ENCODE measurements at places on chromosomes 12 and 14.

DNA sequence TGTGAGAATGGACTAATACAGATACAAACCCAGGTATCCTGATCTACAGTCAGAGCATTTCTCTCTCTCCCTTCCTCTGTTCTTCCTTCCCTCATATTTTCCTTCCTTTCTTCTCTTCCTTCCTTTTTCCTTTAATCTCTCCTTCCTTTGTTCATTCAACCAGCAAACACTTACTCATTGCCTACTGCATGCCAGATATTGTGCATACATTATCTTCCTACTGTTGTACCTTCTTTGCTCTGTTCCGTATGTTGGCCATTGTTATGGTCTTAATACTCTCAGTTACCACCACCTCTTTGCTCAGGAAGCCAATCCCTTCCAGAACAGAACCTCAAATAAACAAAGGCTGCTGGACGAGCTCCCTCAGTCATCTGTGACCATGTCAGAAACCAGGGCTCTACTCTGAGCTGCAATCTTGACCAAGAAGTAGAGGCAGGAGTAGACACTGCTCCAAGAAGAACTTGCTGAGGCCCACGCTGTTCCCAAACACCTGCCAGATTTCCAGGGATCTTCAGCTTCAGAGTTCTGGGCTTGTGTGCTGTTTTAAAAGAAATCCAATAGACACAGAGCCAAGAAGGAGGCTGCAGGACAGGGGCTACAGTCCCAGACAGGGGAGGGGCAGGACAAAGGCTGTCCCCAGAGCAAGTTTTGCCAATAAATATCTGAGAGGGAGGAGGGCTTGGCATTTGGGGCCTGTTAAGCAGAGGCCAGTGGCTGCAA lies 526.7 kb upstream of the TBX3 start:
- DNase-seq, result no peak

DNA sequence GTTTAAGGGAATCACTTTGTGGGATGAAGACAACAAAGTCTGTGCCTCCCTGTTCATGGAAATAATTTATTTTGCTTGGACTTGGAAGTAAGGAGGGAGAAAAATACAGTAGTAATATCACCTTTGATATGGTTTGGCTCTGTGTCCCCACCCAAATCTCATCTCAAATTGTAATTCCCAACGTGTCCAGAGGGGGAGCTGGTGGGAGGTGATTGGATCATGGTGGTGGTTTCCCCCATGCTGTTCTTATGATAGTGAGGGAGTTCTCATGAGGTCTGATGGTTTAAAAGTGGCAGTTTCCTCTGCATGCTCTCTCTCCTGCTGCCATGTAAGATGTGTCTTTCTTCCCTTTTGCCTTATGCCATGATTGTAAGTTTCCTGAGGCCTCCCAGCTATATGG lies 460.7 kb downstream of the NOVA1 start:
- DNase-seq, result no peak

DNA sequence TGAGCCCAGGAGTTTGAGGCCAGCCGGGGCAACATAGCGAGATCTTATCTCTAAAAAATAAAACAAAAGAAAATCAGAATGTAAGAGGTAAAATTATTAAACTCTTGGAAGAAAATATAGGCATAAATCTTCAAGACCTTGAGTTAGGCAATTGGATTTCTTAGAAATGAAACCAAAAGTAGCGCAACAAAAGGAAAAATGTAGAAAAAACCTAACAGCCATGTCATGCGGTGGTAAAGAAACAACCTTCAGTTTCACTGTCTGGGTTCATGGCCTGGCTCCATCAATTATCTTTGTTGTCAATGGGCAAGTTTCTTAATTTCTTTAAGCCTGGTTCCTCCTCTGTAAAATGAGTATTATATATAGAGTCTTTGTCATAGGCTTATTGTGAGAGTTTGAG lies 5.6 kb upstream of the GCH1 start:
- DNase-seq, result no peak

DNA sequence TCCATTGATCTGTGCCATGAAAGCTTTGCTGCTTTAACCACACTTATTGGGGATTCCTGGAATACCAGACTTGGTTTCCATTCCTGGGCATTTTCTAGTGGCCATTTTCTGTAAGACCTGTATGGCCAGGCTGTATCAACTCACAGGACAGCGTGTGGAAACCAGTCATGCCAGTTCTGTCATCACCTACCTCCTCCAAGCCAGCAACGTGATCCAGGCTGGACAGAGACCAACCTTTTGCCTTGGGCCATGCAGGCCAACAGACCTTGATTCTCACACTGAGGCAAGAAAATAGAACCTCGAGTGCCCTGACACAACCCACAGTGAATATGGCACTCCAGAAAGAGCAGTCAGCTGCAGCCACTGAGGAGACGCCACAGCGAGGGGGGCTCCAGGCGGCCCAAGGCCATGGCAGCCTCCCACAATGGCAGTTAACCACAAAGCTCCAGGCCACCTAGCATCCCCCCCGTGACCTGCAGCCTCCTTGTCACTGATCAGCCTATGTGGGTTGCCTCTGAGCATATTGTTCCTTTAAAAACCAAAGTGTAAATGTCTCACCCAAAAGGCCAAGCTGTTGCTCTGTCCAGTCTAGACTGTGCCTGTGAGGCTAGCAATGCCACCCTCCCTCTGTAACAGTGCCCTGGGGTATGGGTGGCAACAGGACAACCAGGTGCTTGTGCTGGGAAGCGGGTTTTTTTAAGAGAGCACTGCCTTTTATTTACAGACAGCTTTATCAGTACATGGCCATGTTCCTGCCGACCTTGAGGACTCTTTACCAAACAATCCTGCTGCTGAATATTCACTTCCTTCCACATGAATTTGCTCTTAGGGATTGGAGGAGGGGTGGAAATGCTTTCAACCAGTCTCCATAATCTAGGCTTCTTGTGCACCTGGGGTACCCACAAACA lies 168.7 kb upstream of the HIF1A start:
- DNase-seq, result no peak

DNA sequence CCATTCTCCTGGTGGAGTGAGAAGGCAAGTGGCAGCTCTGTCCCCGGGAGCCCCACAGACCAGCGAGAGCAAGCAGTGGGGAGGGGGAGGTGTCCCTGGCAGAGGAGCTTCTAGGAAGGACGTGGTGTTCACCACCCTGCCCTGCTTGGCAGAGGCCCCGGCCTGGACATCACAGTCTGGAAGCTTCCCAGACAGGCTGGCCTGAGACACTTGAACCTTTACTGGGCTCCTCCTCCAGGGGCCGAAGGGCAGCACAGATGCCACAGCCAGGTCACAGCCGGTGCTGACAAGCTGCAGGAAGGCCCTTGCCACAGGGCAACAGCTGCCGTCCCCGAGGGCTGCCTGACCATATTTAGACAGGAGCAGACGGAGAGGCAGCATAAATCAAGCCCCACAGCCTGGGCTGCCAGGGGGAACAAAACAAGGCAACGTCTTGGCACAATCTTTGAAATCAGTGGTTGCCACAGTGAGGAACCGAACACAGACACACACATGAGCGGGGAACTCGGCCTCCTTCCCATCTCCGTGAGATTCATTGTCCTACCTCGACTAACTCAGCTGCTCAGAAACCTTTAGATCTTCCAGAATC lies 28.5 kb downstream of the PRIMA1 start:
- DNase-seq, result peak; percentile 94

- DNase-seq, result no peak
Measured at GRCh38 chr12:106084014-106084671, 54.6 kb downstream of the NUAK1 start.

DNA sequence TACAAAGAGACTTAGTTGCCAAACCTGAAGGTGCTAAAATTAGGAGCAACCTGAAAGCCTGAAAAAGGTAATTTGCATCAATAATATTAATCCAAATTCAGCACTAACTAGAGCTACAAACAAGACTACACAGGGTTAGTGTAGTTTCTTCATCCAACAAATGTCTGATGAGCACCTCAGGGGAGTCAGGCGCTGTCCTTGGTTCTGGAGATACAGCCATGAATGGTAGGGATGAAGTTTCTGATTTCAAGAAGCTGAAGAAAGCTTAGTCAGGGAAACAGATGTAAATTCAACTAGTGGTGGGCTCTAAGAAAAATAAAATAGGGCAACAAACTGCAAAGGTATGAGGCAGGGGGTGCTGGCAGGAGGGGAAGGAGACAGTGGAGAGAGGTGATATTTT lies 266.3 kb downstream of the GLT1D1 start:
- DNase-seq, result no peak

DNA sequence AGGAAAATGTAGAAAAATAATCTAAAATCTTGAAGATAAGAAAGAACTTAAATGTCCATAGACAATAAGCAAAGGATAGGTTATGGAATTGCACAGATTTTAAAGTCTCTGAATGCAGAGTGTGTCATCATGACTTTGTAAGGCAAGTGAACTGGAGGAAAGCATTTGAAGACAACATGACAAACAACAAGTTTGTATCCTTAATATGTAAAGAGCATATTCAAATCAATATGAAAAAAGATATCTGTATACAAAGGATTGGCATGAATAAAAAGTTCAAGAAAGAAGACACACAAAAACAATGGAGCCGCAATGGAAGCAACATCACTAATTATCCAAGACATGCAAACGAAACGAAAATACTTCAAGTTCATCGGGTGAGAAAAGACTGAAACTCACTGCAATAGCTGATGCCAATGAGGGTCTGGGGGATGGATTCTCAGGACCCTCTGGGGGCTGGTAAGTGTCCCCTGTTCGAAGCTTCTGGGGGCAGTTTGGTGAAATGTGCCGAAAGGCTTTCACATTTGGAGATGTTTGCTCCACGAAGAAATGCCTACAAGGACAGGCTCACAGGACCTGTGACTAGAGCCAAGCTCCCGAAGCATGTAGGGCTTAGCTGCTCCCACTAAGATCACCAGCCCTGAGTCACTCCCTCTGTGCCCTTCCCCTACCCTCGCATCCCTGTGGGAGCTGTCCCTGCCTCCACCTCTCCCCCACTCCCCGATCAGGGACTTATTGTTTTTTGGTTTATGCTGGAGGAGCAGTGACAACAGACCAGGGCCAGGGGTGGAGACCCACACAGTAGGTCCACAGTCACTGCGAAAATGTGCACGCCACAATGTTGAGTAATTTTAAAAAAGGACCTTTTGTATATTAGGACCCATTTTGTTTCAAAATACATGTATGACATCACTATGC lies 345.7 kb upstream of the SFSWAP start:
- no peak for DNase-seq

- no peak for DNase-seq
Measured at GRCh38 chr14:30223385-30223785, 295.7 kb upstream of the PRKD1 start.

- no peak for DNase-seq
Measured at GRCh38 chr14:56660677-56661389, 81.2 kb downstream of the TMEM260 start.

GRCh38 chr14:24310646-24311604 lies at the start of gene LTB4R:
TSS of gene LTB4R (plus strand) at chr14:24311502. CDS start at chr14:24315652, 4,150 bp downstream.
- no peak for DNase-seq

DNA sequence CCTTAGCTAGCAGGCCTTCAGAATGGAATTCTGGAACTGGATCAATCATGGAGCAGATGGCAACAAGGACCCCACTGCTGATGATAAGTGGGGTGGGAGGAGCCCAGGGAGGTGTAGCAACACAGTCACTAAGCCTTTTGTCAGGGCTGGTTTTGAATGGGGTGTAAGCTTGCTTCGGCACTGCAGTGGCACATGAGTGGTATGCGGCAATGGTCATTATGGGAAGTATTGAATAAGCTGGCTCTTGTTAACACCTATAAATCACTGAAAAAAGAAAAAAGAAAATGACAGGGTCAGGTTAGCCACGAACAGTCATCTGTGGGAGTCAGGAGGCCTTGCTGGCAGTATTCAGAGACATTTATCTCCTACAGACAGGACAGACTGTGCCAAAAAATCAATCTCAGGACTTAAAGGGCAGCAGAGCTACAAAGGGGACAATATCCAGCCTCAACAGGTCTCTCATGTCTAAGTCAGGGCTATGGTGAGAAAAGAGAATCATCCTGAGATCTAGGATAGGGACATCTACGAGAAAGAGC lies 19.1 kb downstream of the CDKL1 start:
- peak; percentile 46 for DNase-seq

DNA sequence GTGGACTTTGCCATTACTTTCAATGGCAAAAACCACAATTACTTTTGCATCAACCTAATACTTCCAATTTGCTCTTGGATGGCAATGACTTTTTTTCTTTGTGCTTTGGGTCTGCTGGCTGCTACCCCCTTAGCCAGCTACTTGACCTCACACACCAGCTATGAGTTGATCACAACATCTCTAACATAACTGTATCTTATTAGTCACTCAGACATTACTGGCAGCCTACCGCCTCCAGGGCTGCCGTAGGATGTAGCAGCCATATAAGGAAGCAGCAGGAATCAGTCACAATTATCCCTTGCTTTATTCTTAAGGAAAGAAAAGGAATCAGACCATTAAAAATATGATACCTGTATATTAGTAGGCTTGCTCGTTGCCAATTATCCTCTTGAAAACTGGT lies 260.5 kb downstream of the ADAMTS20 start:
- no peak for DNase-seq

DNA sequence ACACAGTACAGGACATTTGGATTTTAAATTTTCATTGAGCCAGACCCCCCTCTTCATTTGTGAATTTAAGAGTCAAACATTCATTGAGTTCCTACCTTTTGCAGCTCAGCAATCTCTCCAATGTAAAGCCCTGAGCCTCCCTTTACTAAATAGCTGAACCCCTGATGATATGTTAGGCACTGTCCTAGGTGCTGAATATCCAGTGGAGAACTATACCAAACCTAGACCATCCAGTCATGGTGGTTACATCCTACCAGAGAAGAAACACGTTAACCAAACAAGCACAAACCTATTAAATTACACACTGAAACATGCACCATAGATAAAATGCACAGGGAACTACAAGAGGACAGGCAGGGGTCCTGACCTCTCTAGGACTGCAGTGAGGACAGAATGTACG lies 1585.3 kb upstream of the TMEM132C start:
- no peak for DNase-seq

- DNase-seq, result no peak
Measured at GRCh38 chr14:54259821-54260220, 137.0 kb upstream of the CDKN3 start.

Data from NCI-H524 (cell line).